ENCODE measurements at places on chromosomes 3 and 15. TPM values are rescaled to one million over a fixed set of nuclear protein-coding genes. Genes with fewer than 3 reads are reported as not detected.

GRCh38 chr3:178194539-178194938 is 341.7 kb upstream of the KCNMB2 start:
- DNase-seq = no peak

Gene P2RY1
- 4.1 TPM for total RNA-seq

Gene ITIH1
- total RNA-seq = 2.6 TPM

Gene BTLA
- total RNA-seq = 0.38 TPM

Measured in posterior vena cava (tissue), 2 donors.